Bronchial epithelial cell (primary cell): ENCODE measurements at places on chromosomes 4 and X.

DNA sequence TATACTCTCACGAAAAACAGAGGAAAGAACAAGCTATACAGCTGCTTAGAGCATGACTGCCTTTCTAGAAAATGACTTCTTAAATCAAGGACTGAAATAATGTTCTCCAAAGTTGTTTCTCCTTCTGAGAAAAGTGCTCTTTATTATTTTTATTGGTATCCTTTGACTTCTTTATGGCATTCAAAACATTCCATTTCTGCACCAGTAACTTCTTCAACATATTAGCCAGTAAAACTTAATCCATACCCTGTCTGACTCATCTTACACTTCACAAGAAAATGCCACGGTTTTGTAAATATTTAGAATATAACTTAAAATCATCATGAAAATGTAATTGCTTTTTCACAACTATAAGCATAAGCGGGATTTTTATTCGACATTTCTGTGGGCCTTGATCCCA lies 180.4 kb downstream of the NR3C2 start:
- no peak for DNase-seq

DNA sequence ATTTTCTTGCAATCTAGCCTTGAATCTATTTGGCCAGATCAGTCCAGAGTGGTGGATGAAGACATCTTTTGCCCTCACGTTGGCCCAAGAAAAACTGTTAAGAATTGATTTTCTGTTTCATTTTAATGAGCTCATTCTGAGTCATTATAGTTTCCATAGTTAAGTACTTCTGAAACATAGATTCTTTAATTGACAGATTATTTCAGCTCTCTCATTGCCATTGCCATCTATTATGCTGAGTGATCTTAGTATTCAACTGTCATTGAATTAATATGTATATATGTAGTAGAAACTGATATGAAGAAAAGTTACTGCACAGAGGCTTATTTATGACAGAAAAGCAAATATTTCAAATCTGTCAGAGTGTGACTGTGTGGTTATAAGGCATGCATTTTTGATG lies 45.5 kb upstream of the PPP1R2C start:
- DNase-seq = no peak

- no peak for DNase-seq
These were observed 253.4 kb downstream of the KCNIP4 start for GRCh38 chr4:21695141-21695540.

DNA sequence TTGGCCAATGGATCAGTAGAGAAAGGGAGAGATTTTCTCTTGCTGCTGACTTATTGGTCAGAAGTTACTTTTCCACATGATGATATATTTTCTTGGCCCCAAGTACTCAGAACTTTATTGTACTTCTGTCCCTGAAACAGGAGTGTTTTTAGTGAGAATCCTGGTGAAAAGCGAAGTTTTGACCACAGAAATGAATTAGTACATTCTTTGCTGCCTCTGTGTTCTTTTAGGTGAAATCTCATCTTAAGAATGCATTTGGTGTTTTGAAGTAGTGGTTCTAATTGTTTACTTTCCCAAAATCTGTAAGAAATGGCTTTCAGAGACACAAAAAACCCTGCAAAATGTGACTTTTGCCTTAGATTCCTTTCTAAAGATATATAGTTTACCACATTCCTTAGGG lies 240.4 kb downstream of the FRMPD4 start:
- DNase-seq = no peak

- DNase-seq = no peak
These were observed 6.1 kb upstream of the BDH2 start for GRCh38 chr4:103105558-103106356.

DNA sequence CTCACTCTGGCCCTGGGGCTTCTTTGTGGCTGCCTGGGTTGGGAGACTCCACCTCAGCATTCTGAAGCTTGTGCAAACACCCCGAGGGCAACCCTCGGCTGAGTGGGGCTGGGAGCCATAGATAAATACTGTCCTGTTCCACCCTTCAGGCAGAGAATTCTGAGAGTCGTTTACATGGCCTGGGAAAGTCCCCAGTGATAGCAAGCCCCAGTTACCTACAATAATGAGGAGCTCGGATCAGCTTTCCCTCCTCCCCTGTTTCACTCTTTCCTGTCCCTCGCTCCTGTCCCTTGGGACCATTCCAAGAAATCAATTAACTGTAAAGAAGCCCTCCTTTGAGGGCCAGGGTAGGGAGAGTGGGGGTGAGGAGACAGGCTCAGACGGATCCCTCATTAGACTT lies 31.6 kb upstream of the DDX3X start:
- peak; percentile 31 for DNase-seq

GRCh38 chrX:107565931-107566603 lies 62.2 kb upstream of the PRPS1 start:
- DNase-seq = peak; percentile 64

DNA sequence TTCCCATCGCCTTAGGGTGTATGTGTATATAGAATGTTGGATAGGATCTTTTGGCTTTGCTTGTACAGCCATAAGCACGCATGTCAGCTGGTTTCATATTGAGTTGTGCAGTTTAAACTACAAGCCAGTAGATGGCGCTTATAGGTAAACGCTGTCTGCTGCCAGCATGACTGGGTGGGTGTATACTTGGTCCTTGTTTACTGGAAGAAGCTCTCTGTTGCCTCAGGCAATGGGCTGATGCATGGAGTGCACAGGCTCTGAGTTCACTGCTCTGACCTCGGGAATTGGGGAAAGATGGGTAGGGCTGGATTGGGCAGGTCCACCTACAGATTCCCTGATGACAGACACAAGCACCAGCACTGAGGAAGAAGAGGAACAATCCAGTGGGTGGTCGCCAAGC lies 831.5 kb downstream of the STIM2 start:
- DNase-seq = peak; percentile 64

- no peak for DNase-seq
These were observed 39.7 kb downstream of the MSN start for GRCh38 chrX:65707151-65707550.

DNA sequence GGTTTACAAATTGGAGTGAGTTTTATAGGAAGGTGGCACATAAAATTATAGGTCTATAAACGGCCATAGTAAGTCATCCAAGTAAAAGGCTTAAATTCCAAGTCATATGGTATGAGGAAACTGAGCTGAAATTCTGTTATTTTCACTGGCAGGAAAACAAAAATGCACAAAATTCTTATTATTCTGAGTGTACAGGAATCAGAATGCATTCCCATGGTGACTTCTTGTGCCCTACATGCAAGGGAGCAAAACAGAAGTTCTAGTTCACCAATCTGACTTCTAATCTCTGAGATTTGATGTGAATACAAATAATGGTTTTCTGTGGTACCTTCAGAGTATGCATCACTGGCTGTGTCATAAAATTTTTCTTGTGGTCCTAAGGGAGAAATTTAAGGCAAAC lies 102.9 kb downstream of the CLCN4 start:
- no peak for DNase-seq

- DNase-seq = no peak
These were observed 577 bp upstream of the PIM2 start for GRCh38 chrX:48919360-48919841.

DNA sequence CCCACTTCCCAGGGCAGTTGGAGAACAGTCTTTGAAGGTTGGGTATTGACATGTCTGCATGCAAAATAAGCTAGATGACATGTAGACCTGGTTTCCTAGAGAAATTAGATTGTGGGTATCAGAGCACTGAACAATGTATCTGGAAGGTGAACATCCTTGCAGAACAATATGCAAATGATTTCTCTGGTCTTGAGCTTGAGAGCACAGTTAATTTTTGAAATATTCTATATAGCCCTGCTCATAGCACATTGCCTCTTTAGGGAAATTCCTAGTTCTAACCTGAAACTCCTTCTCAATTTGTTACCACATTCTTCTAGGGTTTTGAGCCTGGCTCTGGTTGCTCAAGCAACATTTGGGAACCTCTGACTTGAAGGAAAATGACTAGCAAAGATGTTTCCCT lies 41.6 kb upstream of the LAS1L start:
- DNase-seq = no peak

DNA sequence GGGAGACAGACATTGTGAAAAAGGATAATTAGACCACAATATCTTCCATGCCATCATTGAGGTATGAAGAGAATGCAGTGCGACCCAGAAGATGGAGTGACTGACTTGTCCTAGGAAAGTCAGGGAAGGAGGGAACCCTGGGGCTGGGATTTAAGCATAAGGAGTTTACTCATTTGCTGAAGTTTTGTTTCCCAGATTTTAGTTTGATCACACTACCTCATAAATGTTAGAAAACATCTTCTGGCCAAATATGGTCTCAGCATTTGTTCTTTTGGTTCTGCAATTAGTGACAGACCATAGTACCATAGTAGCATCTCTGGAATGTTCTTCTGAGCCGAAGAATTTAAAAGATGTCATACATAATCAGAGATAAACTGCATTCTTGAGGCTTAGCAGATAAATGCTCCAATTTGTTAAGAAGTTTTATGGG lies 96.5 kb upstream of the PGRMC2 start:
- DNase-seq = no peak

DNA sequence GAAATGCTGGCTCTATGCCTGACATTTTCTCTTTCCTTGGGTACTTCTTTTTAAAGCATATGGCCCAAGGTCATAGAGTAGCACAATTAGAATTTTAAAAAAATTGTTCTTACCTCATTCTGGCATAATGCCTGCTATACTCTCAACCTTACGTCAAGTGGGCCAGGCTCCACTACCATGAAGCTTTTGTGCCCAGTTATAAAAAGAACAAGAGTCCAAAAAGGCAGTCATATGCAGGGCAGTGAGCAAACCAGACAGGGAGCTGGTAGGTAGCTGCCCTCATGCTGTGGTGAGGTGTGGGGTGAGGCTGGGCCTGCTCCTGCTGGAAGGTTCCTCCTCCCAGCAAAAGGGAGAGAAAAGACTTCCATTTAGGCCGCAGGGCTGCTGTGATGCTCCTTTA lies 64.4 kb upstream of the UCP1 start:
- no peak for DNase-seq

DNA sequence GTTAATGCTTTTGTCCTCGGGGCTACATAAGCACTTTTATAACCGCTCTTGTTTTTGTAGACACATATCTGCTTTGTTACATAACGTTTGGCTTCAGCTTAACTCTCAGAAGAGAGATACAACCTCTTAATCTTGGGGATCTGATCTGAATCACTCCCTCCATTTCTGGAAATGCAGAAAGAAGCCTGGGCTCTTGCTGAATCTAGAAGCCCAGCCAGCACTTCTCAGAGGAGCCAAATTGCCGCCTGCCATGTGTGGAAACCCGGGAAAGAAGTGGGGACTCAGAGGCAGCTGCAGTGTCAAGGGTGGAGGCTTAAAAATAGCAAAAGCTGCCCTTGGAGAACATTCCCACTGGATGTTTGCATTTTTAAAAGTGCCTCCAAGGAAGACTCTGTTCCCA lies 69.3 kb upstream of the LDB2 start:
- no peak for DNase-seq

DNA sequence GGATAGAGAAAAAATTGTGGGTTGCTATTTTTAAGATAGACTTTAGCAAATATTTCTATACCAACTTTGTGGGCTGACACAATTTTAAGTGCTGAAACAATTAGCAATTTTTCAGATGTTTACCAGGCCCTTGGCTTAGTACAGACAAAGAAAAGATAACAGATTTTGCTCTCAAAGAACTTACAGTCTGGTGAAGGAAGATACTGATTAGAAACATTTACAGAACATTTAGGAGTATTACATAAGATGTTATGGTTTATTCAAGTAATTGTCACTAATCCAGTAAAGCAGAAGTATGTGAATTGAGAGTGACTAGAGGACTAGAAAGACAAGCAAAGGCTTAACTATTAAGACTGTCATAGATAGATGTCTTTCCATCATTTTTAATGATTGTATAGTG lies 35.3 kb upstream of the NDUFC1 start:
- DNase-seq = no peak

GRCh38 chrX:7242613-7243012 lies 94.7 kb upstream of the PUDP start:
- DNase-seq = no peak

GRCh38 chr4:18394656-18395055 lies 373.1 kb upstream of the LCORL start:
- DNase-seq = no peak

DNA sequence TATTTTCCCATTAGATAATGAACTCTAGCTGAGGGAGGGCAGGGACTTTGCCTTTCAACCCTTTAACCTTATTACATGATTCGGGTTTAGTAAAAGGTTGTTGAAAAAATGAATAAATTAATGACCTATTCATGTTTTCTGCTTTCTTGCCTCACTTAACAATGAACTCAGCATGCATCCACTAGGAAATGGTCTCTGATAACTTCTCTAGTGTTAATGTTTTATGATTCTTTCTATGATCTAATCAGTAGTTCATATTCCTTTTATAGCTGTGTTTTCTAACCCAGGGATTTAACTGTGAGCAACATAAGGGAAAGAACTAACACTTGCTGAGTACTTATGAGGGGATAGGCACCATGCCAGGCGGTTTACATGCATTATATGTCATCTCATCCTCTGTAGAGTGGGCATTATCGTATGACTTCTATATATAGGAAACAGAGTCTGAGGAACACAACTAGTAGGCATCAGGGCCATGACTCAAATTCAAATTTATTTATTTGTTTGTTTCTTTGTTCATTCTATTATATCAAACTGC lies 236.7 kb upstream of the MAB21L2 start:
- no peak for DNase-seq

- DNase-seq = no peak
These were observed 14.1 kb upstream of the USO1 start for GRCh38 chr4:75710246-75710645.

- no peak for DNase-seq
These were observed 1608.7 kb downstream of the STIM2 start for GRCh38 chr4:28469387-28469786.

GRCh38 chr4:92210906-92211305 lies 92.9 kb upstream of the GRID2 start:
- DNase-seq = no peak

DNA sequence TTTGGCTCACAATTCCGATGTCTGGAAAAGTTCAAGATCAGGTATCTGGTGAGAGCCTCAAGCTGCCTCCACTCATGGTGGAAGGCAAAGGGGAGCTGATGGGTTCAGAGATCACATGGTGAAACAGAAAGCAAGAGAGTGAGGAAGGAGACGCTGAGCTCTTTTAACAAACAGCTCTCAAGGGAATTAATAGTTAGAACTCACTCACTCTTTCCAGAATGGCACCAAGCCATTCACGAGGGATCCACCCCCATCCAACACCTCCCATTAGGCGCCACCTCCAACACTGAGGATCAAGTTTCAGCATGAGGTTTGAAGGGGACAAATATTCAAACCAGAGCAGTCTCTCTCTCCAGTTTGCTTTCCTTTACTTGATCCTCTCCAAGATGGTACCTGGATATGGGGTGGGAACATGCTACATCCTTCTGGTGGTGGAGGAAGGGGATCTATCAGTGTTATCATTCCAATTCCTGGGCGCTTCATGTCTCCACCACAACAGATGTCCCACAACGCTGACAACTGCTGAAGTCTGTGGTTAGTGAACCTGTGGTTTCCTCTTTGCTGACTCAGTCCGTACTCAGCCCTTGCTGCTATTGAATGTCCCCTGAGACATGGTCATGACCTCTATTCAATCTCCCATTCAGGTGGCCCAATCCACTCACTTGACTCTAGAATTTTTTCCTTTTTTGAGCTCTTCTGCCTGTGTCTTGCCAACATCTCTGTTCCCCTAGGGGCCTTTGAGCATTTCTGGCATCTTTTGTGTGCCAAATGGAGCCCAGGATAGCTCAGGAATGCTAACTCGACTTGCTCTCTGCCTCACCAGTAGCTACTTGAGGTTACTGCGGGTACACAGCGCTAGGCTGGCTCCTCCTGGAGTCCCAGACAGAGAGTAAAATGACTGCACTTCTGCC lies 395.2 kb downstream of the MID1IP1 start:
- DNase-seq = peak; percentile 71
